Ovary (tissue), 10 donors: ENCODE measurements at places on chromosomes 12 and 14. TPM values are rescaled to one million over a fixed set of nuclear protein-coding genes. Genes with fewer than 3 reads are reported as not detected.

The SLC10A1 gene
- total RNA-seq, result not detected

The KRT5 gene
- total RNA-seq, result 1.3 TPM

GRCh38 chr12:6570264-6570887 is 2.3 kb upstream of the NOP2 start:
- H3K4me1 ChIP-seq, result peaks cover 4% of the 10 kb centered on the region
- no peaks in the 10 kb centered on the region for H3K36me3 ChIP-seq
- DNase-seq, result peak; percentile 64
- no peaks in the 10 kb centered on the region for H3K27me3 ChIP-seq

- no peaks in the 10 kb centered on the region for H3K36me3 ChIP-seq
- no peak overlapping the region for H3K4me3 ChIP-seq
- H3K4me1 ChIP-seq, result peaks cover 43% of the 10 kb centered on the region
- H3K27me3 ChIP-seq, result no peaks in the 10 kb centered on the region
- DNase-seq, result peak; percentile 26
Measured at GRCh38 chr12:53070877-53071492, 8.2 kb downstream of the SPRYD3 start.

- H3K27ac ChIP-seq, result no peak overlapping the region
- no peaks in the 10 kb centered on the region for H3K4me1 ChIP-seq
- no peak for DNase-seq
Measured at GRCh38 chr12:125434936-125435443, 369.8 kb downstream of the AACS start.

DNA sequence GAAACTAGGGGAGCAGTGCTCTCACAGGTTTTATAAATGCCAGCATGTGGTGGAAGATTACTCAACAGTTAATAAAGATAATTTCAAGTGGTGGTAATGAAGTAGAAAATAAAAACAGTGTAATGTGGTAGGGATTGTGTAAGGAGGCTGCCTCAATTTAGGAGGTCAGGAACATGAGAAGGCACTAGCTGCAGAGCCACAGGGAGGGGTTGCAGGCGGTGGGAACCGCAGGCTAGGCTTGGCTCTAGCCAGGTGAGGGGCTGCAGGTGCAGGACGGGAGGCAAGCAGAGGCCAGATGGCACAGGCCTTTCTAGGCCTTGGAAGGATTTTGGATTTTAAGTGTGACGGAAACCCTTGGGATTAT is 768 bp downstream of the METTL25 start:
- H3K36me3 ChIP-seq, result no peaks in the 10 kb centered on the region
- no peak for DNase-seq
- H3K27ac ChIP-seq, result peak overlapping the region; percentile 88
- peak overlapping the region; percentile 88 for H3K4me3 ChIP-seq

DNA sequence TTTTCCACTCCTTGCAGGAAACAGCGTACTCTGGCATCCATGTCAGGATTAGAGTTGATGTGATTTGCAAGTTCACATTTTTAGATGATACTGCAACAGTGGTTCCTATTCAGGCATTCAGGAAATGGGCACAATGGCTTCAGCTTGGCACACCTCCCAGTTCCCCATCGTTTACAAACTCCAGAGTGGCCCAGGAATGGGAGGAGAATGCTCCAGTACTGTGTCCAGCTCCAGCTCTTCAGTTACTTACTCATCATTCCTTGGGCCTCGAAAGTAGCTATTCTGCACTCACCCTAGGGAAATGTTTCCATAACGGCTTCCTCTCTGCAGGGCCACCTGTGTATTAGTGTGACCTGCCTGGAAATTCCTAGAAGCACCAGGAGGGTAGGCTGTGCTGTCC is 239.7 kb upstream of the RGS6 start:
- H3K4me1 ChIP-seq, result peaks cover 4% of the 10 kb centered on the region
- H3K36me3 ChIP-seq, result no peaks in the 10 kb centered on the region
- no peak for DNase-seq
- H3K27me3 ChIP-seq, result no peaks in the 10 kb centered on the region
- no peak overlapping the region for H3K4me3 ChIP-seq
- no peak overlapping the region for H3K27ac ChIP-seq

DNA sequence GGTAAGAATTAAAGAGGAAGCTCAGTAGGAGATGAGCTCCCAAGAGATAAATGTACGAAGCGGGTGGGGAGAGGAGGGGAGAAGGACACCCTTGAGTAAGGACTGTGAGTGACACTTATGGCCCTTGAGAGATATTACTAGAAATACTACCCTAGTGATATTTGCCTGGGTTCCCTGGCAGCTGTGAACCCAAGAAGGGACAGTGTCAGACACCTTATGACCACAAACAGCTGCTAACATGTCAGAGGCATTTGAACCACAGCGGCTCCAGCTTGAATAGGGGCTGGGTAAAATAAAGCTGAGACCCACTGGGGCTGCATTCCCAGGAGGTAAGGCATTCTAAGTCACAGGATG is 19.6 kb upstream of the SLC6A12 start:
- no peak overlapping the region for H3K27ac ChIP-seq
- H3K4me1 ChIP-seq, result no peaks in the 10 kb centered on the region
- H3K4me3 ChIP-seq, result no peak overlapping the region

GRCh38 chr14:74474376-74474775 is 18.7 kb downstream of the NPC2 start:
- no peak for DNase-seq
- H3K4me1 ChIP-seq, result no peaks in the 10 kb centered on the region
- no peaks in the 10 kb centered on the region for H3K36me3 ChIP-seq
- no peaks in the 10 kb centered on the region for H3K27me3 ChIP-seq
- no peak overlapping the region for H3K4me3 ChIP-seq
- no peak overlapping the region for H3K27ac ChIP-seq

DNA sequence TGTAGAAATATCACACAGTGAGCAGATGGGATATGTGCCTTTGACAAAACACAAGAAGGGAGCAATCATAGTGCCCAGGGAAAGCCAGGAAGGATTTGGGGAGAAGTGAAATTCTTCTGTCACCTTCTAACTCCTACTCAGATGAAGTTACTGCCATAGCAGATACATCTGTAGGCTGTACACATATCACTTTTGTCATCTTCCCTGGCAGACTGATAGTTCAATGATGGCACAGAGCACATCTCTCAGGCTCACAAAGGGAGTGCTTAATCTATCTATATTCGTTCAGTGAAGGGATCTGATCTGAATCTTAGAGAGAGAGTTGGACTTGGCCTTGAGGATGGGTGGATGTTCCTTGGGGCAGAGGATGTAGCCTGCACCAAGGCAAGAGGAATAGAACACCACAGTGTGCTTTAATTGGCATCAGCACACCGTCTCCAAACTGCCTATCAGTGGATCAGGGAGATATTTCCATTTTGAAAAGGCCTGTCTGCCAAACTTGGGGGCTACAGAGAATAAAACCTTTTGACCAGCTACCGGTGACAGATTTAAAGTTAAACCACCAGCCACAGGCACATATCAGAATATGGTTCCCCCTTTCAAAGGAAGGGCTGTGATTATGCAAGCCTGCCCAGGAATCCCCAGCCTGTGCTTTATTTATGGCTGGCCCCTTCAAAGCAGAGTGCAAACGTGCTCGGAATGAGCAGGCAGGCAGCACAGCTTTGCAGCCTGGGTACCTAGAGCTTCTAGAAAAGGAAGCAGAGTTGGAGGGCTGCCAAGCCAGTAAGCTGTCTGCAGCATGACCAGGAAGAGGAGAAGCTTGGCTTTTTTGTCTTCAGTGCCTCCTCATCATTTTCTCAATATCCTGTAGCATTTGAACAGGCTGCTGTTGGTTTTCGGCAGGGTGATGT is 165.5 kb upstream of the DYRK2 start:
- no peaks in the 10 kb centered on the region for H3K27me3 ChIP-seq
- H3K4me1 ChIP-seq, result no peaks in the 10 kb centered on the region
- peak; percentile 22 for DNase-seq
- no peak overlapping the region for H3K27ac ChIP-seq
- H3K36me3 ChIP-seq, result no peaks in the 10 kb centered on the region
- H3K4me3 ChIP-seq, result no peak overlapping the region

DNA sequence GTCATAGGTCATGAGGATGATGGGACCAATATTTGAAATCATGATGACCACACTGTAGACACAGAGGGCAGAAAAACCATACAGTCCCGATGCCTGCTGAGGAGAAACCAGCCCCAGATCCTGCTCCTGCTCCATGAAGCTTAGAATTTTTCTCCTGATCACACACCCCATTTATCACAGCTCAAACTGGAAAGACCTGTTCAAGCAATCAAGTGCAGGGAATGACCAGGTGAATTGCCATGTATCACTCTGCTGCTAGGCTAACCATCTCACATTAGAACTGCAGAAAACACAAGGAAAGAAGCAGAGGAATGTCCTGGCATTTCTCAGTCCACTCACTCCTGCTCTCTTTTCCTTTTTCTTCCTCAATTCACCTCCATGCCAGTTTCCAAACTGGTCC is 18.1 kb downstream of the MANSC1 start:
- no peak overlapping the region for H3K27ac ChIP-seq
- H3K27me3 ChIP-seq, result no peaks in the 10 kb centered on the region
- peaks cover 4% of the 10 kb centered on the region for H3K4me1 ChIP-seq
- no peaks in the 10 kb centered on the region for H3K36me3 ChIP-seq
